ENCODE measurements at places on chromosomes 6 and 20. TPM values are rescaled to one million over a fixed set of nuclear protein-coding genes. Genes with fewer than 3 reads are reported as not detected.

- no peak for DNase-seq
Observed at GRCh38 chr6:52135217-52135616, 47.8 kb upstream of the PKHD1 start.

DNA sequence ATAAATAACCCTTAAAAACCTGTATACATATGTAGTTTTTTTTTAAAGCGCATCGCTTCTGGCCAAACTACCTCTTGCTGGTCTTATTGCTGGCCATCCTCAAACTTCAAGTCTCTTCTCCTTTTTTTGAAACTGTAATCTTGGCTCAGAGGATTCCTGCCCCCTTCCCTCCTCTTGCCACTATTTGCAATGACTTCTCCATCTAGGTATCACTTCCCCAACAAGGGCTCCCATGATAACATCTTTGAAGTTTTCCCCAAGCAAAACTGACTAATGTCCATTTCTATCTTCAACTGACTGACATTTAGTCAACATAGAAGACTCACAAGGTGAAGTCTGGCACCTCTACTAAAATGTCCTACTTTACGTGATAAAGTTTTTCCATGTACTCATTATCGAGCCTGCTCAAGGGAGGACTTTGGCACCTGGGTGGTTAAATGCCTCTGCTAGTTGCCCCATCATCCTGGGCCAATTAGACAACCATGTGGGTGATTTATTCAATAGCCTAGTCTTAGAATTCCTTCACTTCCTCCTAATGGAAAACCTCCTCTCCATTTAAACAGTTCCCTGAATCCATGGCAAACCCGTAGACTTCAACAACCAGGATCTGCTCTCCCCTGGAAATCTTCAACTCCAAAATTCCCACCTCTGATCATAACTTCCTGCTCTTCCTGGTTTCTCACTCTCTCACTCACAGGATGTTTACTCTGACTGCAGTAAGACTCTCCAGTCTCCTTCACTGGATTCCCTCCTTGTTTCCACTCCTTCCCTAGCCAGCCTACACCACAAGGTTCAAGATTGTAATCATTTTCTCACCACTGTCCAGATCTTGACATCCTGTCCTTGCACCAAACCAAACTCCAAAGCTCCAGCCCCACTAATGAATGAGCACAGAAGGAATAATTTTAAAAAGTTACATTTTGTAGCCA is 9.4 kb upstream of the PLAGL1 start:
- no peak for DNase-seq

The PCIF1 gene
- 45.0 TPM for total RNA-seq

DNA sequence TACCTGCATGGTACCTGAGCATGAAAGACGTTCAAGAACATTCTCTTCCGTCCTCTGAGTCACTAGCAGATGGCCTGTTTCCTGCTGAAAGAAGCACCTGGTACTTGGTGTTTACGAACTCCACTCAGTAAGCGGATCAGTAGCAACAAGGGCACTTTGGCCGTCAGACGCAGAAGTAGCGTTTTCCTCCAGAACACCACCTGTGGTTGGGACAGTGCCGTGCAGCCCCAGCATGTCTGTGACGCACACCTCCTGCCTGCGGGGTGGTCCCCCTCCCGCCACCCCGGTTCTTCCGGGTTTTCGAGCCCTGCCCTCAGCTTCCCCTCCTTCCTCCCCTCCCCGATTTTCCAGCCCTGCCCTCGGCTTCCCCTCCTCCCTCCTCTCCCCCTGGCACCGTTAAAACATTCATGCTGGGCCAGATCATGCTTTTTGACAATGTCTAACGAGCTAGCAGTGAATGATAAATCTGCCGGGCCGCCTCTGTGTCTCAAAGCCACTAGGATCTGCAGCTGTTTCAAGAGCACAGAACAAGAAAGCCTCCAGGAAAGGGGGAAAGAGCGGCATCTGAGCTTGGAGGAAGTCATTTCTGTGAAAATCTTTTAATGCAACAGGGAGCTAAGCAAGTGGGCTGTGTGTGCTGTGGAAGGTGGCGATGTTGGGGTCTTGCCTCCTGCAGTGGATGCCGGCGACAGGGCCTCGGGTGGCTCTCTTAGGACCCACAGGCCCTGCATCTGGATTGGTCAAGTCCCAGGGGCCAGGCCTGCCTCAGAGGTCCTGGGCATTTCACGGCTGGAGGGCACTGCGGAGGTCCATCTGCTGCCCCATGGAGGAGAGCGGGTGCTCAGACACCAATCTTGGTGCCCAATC is 207.9 kb downstream of the ERMARD start:
- DNase-seq = no peak

DNA sequence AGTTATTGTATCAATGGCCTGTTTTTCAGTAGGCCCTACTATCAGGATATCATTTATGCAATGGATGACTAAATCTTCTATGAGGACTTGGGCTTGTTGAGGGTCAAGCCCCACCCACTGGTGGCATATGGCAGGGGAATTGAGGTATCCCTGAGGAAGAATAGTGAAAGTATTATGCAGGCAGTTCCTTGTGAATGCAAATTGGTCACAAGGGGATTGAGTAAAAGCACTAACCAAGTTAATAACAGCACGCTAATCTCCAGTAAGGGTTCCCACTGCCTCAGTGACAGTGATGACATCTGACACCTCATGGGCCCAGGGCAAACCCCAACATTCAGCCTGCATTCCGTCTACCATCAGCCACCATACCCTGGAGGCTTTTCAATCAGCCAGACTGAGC is 14.9 kb downstream of the BPIFA1 start:
- DNase-seq = no peak

- DNase-seq = no peak
Observed at GRCh38 chr20:2089447-2089846, 12.2 kb upstream of the STK35 start.

The ZBTB46 gene
- total RNA-seq = 36.4 TPM

The HTR1B gene
- 2.2 TPM for total RNA-seq

The LY6G5C gene
- total RNA-seq = 3.5 TPM

The RUNX2 gene
- 26.1 TPM for total RNA-seq

The OR2H1 gene
- not detected for total RNA-seq

The PROKR2 gene
- total RNA-seq = not detected

DNA sequence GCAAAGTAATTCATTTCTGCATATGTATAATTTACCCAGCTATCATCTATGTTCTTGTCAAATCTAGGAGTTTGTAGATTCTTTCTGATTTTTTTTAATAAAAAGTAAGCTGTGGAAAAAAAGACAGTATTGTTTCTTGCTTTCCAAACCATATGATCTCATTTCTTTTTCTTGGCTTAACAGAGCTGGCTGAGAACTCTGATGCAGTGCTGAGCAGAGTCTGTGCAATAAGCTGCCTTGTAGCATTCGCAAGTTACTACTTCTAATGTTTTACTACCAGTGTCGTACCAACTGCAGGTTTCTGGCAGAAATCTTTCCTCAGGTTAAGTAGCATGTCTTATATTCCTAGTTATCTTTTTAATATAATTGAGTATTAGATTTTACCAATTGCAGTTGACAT is 15.6 kb downstream of the RRBP1 start:
- no peak for DNase-seq

GRCh38 chr6:12336121-12336971 is 46.2 kb downstream of the EDN1 start:
- DNase-seq = no peak

The SYCP2L gene
- under 0.01 TPM for total RNA-seq

- no peak for DNase-seq
Observed at GRCh38 chr6:29815118-29815750, 12.4 kb upstream of the HLA-G start.

DNA sequence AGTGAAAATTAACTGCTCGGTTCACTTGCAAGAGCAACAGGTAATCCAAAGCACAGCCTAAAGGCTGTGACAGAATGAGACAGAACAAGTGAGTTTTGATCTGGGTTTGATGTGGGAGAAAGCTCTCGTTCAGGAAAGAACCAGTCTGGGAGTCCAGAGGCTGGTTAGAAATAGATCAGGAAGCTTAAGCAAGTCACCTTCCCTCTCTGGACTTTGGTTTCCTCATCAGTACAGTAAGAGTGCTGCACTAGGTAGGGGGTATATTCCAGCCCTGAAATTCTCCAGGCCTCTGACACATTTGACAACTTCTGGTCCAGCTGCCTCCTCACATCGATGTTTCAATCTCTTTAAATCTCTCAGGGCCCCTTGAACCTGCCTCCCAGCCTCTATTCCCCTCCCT is 33.7 kb upstream of the MDGA1 start:
- DNase-seq = no peak

The MDFI gene
- not detected for total RNA-seq

DNA sequence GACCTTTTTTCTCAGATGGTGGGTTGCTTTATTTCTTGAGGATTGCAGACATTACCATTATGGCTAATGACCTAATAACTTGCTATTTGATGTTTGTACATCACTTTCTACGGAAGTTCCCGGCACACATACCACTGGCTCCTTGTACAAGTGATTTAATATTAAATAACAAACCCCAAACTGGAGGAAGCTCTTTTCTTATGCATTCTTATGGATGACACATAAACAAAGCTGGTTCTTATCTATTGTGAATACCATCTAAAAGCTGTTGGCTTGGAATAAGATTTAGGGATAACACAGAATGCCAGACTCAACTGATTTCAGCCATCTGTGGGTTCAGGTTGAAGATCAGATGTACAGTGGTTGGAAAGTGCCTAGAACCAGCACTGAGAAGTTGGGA is 272.6 kb downstream of the TSHZ2 start:
- no peak for DNase-seq

DNA sequence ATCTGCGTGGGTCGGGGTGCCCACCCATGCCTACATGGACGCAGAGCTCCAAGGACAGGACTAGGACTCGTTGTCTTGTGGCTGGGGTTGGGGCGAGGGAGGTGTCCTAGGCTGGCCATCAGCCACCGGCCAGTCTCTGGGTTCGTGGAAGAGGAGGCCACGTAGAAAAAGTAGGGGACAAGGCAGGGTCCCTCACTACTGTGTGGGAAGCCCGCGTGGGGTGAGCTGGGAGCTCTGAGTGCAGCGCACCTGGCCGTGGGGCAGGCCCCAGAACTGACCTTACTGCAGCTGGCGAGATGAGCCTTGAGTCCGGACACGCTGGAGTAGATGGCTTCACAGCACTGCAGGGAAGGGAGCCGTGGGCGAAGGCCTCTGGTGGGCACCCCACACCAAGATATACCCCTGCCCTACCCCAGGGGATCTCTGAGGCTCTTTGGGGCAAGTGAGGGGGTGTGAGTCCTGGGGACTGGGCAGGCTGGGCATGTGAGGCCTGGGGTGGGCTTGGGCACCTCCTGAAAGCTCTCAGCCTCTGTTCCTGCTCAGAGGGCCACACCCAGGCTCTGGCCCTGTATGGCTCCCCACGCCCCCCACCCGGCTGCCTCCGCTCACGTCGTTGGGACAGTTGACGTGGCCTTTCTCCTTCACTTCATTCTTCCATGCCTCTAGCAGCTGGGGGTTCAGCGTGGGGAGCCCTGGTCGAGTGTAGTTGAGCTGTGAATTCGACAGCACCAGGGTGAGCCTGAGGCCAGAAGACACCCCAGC is 5.6 kb upstream of the UCKL1 start:
- DNase-seq = no peak

The ZBP1 gene
- total RNA-seq = 0.54 TPM

The TNFRSF21 gene
- total RNA-seq = 12.9 TPM

GRCh38 chr20:38172408-38172807 is 7.3 kb upstream of the TGM2 start:
- no peak for DNase-seq

The OR2B6 gene
- 0.81 TPM for total RNA-seq

The POPDC3 gene
- total RNA-seq = not detected

The OXT gene
- total RNA-seq = 1.6 TPM

DNA sequence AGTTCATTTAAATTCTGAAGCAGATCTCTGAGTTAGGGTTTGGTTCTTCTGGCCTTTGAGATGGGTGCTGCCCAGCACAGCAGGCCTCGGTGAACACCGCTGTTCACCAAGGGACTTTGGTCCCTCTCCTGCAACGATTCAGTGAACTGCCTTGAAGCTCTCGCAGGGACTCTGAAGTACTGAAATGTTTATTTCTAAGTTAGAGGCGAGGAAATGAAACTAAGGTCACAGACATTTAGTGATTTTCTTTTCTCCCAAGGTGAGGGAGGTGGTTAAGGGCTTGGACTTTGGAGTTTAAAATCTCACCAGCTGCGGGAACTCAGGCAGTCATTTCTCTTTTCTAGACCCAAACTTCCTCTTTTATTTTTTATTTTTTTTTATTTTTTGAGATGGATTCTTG is 26.2 kb downstream of the E2F3 start:
- DNase-seq = peak; percentile 31

The OTOR gene
- not detected for total RNA-seq

The CLVS2 gene
- total RNA-seq = under 0.01 TPM

DNA sequence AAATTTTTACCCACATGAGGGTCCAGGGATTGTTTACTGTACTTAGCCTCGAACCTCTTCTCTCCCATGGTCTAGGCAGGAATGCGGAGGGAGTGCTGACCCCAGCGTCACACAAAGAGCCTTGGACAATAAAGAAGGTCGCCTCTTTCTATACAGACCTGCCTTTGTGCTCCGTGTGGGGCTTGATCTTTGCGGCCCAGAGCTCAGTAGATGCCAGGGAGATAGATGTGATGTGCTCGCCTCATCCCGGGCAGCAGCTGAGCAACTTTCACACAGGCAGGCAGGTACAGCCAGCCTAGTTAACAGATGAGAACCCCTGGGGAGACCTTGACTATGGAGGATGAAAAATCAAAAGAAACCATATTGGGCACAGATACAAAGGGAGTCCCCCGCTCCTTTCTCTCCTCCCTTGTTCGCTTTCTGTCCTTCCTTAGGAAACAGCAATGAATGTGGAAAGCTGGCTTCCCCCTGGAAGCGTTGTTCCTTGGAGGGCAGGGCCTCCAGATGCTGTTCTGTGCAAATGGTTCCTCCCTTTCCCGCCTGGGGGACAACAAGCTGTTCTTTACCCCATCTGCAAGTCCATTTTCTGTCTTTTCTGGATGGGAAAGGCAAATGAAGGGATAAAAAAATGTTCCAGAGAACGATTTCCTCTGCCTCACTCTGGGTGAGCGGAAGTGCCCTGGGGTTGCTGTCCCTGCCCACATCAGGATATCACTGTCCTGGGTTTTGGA is 128.3 kb downstream of the OLIG3 start:
- DNase-seq = no peak

GRCh38 chr20:45998761-45999160 is 9.9 kb upstream of the MMP9 start:
- peak; percentile 55 for DNase-seq

- DNase-seq = no peak
Observed at GRCh38 chr6:128029826-128030225, 129.0 kb upstream of the THEMIS start.

The SYNJ2 gene
- total RNA-seq = 10.2 TPM

The KIF25 gene
- total RNA-seq = not detected

- no peak for DNase-seq
Observed at GRCh38 chr6:34489207-34489805, 23.4 kb downstream of the PACSIN1 start.

The MRPS18A gene
- total RNA-seq = 60.9 TPM

All from hematopoietic multipotent progenitor cell (in vitro differentiated cells).